Lower lobe of right lung (tissue), 2 donors: ENCODE measurements at places on chromosomes 1 and 21. TPM values are rescaled to one million over a fixed set of nuclear protein-coding genes. Genes with fewer than 3 reads are reported as not detected.

SPRR2D gene
- not detected for total RNA-seq

FCRL2 gene
- 1.3 TPM for total RNA-seq

ATAD3A gene
- total RNA-seq: 14.1 TPM

TEX38 gene
- total RNA-seq: not detected

- DNase-seq: no peak
Observed at GRCh38 chr1:208728815-208729214, 484.6 kb upstream of the PLXNA2 start.

DNA sequence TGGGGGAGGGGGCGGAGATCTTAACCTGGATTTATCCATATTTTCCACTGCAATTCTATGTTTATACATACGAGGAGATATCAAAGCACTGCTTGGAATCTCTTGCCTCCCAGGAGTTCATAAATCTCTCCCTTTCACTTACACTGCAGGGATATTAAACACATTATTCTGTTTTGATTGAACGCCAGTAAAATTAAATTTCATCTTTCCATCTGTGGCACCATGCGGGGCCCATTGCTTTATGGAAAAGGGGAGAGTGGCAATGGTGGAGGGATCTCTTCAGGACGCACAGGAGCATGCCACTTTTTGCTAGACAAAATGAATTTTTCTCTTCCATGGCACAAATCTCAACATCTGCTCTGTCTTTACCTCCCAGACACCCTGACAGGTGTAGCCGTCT lies 648.0 kb upstream of the PLXNA2 start:
- DNase-seq: no peak

- no peak for DNase-seq
Observed at GRCh38 chr1:62687421-62687902, 724 bp downstream of the DOCK7 start.

GRCh38 chr1:55534565-55535121 lies 319.5 kb upstream of the USP24 start:
- no peak for DNase-seq

DNA sequence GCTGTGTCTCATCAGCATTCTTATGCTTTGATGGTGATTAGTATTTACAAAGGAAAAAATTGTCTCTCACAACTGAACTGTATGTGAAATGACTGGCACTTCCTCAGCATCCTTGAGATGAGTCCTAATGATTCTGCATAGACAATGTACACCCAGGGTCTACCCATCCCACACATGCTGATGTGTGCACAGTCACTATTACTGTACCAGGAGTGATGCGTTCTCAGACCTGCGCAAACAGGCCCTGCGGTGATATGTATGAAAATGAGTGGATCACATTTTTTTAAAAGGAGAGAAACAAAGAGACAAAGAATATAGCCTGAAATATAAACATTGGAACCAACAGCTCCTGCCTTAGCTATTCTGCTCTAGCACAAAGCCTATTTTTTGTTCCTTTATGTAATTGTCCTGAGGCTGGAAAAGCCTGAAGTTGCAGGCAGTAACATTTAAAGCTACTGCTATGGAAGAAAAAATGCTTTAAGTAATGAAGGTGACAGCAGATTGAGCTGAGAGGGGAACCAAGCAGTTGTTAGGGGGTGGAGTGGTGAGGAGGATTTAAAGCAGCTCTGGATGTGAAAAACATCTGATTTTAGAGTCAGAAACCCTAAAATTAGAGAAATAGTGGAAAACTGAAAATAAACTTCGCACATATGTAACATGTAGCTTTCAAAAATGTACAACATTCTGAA lies 5.5 kb downstream of the RCAN1 start:
- no peak for DNase-seq

DNA sequence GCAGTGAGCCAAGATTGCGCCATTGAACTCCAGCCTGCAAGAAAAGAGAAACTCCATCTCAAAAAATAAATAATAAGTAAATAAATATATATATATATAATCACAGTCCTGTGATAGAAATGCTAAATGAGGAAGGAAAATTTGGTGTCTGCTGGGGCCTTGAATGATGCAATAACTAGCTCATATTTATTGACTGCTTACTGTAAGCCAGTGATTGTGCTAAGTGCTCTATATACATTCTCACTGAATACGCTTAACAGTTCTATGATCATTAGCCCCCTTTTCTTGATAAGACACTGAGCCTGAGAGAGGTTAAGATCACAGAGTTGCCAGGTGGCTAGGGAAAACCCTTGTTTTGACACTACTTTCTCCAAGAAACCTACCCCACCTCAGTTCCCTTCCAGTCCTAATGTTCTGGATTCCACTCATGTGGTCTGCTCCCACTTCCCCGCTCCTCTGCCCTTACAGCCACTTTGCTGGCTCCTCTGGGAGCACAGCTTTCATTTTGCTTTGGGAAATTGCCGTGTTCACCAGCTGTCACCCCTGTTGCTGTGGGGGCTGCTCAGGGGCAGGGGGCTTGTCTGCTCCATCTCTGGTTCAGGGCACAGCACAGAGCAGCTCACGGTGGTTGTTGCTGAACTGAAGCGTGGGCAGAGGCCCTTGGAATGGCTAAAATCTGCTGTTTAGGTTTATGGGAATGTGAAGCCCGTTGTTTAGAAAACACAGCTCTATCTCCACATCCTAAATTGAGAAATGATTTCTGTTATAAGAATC lies 2.5 kb upstream of the BMP8A start:
- no peak for DNase-seq
